Activated CD8-positive, alpha-beta T cell treated with anti-CD3 and anti-CD28 coated beads for 36 hours (primary cell): ENCODE measurements at places on chromosomes 12 and 14.

DNA sequence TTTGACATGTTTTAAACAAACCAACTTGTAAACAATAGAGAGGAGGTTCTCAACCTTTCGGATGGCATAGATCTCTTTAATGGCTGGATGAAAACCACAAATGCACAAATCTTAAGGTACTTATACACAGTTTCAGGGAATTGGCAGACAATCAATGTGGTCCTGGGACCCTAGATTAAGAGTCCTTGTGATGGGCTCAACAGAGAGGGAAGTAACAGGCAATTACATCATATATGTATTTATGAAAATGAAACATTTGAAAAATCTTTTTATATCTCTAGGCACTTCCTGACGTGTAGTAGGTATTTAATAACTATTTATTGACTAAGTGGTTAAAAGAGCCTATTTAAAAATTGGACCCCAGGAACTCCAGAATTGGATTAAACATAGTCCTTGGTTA is 897 bp downstream of the ACTR10 start:
- no peak for DNase-seq

DNA sequence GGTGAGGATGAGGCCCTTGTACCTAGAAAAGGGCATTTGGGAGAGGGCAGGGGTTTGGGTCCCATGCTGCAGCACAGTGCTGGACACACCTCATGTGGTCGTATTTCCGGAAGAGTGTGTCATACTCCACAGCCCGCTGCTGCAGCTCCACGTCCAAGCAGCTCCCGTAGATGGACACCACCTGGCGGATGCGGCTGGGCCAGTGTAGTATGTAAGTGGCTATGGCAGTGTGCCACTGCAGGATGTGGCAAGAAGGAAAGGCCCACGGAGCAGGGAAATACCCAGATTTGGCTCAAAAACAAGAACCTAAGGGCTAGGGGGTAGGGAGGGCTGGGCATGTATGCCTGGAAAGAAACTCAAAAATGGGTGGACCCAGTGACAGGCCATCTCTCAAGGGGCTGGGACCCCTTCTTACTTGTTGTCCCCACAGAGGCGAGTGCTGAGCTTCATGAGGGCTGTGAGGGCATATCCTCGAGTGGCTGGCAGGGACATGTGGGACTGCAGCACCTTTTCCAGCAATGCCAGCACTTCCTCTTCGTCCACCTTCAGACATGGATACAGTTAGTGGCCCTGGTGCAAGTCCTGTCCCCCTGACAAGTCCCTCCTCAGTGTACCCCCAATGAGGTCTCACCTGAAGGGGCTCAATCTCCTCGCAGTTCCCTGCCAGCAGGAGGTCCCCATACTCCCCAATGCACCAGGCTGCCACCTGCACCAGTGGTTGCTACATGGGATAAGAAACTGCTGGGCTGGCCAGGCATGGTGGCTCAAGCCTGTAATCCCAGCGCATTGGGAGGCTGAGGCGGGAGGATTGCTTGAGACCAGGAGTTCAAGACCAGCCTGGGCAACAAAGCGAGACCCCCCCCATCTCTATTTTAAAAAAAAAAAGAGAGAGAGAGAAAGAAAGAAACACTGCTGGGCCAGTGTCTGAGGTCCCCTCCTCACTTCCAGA is 5.4 kb downstream of the AP1G2 start:
- no peak for DNase-seq

DNA sequence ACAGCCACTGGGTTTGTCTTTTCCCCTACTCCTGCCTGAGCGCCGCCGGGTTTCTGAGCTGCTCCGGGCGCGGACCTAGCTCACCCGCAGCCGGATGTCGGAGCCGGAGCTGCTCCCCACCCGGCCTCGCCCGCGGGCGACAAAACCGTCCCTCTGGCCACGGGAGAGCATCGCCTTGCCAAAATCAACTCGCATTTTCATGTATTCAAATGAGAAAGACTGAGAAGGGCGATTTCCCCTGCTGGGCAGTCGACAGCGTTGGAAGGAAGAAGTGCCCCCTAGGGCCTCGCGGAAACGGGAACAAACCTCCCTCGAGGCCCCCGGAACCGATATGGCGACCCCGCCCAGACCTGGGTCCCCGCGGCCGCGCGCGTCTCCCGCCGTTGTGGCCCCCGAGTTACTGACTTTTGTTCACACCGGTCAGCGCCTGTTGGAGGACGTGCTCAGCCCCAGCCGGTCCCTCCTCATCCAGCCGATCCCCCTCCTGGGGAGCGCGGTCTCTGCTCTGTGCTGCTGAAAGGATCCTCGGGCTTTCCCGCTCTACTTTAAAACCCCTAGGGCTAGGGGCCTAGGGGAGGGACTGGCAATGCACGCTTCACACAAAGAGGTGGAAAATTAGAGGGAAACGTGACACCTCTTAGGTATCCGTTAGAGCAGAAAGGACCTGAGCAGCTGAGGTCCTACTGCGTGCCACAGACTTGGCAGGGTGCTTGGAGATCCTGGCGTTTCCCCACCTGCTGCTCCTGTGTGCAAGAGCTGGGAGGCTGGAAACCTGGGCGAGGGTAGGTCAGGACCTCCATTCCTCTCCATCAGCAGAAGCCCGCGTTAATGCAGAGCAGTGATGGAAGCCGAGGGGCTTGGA is 4.3 kb downstream of the TTC6 start:
- no peak for DNase-seq

GRCh38 chr14:104353221-104353920 is 215.0 kb downstream of the KIF26A start:
- DNase-seq = no peak

DNA sequence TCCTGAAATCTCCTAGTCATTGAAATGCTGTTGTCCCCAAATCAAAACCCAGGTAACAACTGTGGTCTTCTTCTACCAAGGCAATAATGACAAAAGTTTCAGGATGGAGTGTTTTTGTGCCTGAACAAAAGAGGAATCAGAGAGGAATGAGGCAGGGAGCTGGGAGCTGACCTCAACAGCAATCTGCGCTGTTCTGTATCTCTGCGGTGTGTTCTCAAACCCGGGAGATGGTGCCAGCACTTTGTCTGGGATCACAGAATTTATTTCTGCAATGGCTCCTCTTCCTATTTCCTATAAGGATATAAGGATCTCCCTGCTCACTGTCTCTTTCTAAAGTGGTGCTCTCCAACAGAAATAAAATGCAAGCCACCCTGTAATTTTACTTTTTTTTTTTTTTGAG is 449 bp upstream of the GLT8D2 start:
- DNase-seq = no peak

DNA sequence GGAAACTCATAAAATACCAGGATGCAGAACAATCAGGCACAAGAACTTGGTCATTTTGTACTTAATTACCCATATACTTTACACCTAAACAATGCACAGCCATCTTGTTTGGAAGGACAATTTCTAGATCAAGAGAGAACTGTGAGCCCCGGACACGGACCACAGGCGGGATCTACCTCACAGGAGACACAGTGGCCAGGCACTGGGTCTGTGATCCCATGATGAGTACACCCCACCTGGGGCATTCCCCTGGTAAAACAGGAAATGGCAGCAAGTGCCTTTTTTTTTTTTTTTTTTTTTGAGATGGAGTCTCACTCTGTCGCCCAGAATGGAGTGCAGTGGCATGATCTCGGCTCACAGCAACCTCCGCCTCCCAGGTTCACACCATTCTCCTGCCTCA is 15.2 kb downstream of the GOLGA3 start:
- DNase-seq = no peak

DNA sequence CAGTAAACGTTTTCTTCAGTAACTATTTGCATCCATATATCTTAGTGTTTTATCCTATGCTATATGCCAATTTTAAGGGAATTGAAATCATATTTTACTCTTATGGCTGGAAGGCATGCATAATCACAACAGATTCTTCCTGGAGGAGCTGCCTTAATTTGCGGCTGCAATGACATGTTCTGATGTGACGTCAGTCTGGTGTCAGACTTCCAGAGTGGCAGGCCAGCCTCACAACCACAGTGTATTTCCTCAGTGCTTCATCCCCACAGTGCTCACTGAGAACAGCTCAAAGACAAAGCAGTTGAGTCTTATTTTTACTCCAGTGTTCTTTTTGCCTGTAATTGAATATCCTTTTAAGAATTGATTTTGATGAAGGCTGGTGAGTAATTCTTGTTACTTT is 107.1 kb downstream of the PLEKHA5 start:
- peak; percentile 14 for DNase-seq

- no peak for DNase-seq
These were observed 13.0 kb upstream of the P2RX4 start for GRCh38 chr12:121196902-121197301.

DNA sequence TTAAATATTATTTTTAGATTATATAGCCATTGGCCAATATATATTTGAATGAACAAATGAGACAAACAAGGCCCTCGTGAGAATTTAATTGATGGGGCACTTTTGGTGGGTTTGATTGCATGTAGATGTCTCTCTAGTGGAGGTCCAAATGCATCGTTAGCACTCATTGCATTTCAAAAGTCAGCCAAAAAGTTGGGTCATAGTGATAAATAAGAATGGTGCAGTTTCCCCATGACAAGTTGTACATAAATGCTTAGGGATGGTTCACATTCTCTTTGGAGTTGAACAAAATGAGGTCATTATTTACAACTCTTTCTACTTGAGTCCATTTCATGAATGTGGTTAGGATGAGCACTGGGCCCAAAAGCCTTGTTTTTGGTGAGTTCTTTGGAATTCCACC is 1.0 kb downstream of the BEST3 start:
- no peak for DNase-seq

- no peak for DNase-seq
These were observed 12.9 kb downstream of the FSCB start for GRCh38 chr14:44494137-44494536.

- no peak for DNase-seq
These were observed 80.8 kb downstream of the RIC8B start for GRCh38 chr12:106855221-106855758.

DNA sequence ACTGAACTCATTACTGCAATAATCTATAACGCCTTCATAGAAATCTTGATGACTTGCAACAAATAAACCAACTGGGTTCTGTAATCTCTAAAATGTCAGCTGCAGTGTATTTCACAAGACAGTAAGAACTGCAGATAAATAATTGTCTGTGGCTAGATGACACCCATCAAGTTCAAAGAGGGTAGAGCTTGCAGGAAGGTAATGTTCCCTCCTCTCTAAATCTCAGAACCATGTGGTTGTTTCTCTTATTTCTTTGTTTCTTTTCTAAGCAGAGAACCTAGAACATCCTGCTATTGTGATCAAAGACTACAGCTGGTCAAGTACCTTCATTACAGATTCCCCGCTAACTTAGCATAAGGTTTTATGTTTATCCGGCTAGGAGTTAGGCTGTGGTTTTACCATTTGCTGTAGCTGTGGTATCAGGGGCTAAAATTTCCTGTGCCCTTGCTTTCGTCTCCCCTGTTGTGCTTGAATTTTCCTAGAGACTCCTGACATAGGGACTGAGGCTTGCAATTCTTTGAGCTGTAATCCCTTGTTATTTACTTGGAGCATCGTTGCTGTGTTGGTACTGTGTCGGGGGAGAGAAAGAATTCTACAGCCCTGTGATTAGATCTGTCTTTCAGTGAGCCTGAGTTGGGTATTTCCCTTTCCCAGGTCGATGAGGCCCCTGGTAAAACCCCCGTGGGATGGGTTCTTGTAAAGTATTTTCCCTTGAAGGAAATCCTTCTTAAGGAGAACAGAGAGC is 253.1 kb upstream of the BTG1 start:
- no peak for DNase-seq

- no peak for DNase-seq
These were observed 343.8 kb downstream of the ADAMTS20 start for GRCh38 chr12:43208221-43208620.

GRCh38 chr12:50066402-50066801 is 9.0 kb downstream of the ASIC1 start:
- no peak for DNase-seq

GRCh38 chr12:104888481-104888880 is 69.6 kb downstream of the SLC41A2 start:
- no peak for DNase-seq

GRCh38 chr12:67239061-67239460 is 30.1 kb upstream of the CAND1 start:
- no peak for DNase-seq

- no peak for DNase-seq
These were observed 1267.6 kb downstream of the SLC16A7 start for GRCh38 chr12:60863421-60863820.

DNA sequence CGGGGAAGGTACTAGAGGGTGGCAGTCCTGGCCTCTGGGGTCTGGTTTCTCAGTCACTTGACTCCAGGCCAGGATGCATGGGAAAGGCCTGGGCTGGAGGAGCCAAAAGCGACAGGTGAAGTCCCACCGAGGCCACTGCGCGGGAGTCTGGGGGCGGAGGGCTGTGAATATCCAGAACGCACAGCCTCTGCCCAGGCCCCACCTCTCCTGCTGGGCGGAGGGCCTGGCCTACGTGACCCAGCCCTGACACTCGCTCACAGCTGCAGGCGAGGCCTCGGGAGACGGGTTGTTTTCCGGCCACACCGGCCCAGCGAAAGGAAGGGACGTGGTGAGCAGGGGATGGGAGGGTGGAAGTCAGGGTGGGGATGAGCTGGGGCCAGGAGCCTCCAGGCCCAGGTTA is 91.2 kb downstream of the RFLNA start:
- no peak for DNase-seq

DNA sequence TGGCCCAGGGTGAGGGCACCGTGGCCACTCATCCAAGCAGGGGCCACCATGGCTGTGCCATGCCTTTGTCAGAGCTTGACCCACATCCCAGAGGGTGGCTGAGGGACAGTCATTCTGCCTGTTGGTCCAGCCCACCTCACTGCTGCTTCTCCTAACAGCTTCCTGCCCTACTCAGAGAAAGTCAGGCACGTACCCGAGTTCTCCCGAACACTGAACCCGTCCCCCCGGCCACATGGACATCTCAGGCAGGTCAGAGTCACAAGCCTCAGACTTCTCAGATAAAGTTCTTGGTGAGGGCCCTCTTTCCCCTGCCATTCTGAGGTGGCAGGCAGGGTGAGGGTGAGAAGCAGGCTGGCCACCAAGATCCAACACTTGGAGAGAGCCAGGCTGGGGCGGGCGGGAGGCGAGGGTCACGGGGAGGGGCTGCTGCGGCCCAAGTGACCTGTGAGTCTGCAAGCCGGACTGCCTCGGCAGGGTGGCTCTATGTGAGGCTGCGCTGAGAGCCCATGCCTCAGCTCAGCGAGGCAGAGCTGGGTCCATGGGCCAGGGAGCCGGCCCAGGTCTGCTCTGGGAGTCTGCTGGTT is 317.8 kb downstream of the TMEM121 start:
- DNase-seq = no peak

- DNase-seq = no peak
These were observed 10.0 kb downstream of the SFSWAP start for GRCh38 chr12:131720921-131721320.
